AG04449 (cell line): ENCODE measurements at places on chromosomes 3 and 15.

DNA sequence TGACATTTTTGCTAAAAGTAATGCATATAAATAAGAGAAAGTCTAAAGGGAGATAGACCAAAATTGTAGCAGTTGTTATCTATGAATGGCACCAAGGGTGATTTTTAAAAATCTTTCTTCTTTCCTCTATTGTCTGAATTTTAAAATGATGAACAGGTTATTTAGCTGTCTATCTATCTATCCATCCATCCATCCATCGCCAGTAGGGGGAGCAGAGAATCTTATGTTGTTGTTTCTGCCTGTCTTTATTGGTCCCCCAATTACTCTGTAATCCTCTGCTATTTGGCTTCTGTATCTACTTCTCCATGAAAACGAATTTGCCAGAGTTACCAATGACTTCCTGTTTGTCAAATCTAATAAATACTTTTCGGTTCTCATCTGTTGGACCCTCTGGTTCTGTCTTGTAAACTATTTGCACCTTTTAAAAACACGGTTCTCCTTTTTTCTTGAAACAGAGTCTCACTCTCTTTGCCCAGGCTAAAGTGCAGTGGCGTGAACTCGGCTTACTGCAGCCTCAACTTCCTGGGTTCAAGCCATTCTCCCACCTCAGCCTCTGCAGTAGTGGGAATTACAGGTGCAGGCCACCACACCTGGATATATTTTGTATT, 86.0 kb downstream of the ECT2 start:
- peak; percentile 4 for DNase-seq

DNA sequence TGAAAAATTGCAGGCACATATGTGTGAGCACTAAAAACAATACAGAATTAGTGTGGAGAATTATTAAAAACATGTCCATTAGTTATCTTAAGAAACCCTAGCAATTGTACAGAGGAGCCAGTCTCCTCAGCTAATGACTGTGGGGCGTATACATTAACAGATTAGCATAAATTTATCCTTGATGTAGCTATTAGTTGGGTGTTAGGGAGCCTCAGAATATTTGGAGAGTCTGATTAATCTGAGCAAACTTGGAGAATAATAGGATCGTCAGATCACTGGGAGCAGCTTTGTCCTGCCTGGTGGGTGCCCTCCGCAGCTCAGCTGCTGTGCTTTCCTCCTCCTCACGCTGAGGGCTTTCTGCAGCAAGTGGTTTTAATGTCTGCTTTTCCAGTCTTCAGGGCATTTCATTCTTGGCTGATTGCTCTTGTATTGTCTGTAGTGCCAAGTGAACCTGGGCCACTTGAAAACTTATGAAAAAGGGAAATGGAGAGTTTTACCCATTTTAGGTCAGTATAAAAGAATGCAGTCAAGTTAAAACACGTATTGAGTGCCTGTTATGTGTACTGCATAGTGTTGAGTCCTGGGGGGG, 417.4 kb upstream of the SEMA6D start:
- DNase-seq = no peak

DNA sequence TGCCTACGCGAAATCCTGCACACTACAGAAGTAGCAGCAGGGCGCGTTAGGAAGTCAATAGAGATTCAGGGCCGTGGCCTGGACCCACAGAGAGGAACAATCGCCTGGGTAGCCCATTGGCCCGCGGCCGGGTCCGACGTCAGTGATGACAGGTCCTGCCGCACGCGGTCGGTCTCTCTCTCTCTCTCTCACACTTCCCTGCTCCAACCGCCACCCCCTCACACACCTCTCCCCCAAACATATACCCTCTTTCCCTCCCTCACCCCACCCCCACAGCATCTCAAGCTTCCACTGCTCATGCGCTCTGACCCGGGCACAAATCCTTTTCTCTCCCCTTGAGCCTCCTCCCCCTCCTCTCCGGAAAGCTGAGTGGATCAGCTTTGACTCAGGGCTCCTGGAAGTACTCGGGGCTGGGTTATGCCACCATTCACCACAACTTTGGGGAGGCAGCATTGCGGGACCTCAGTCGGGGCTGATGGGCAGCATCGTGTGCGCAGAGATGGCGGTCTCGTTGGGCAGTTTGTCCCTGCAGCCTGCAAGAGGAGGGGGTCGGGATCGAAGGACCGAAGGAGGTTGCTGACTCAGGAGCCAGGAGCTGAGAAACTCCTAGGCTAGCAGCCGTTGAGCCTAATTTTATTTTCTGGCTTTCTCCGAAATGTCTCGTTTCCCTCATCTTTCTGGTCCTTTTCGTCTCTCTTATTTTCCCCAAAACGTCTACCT, 9.0 kb downstream of the ZIC4 start:
- no peak for DNase-seq

DNA sequence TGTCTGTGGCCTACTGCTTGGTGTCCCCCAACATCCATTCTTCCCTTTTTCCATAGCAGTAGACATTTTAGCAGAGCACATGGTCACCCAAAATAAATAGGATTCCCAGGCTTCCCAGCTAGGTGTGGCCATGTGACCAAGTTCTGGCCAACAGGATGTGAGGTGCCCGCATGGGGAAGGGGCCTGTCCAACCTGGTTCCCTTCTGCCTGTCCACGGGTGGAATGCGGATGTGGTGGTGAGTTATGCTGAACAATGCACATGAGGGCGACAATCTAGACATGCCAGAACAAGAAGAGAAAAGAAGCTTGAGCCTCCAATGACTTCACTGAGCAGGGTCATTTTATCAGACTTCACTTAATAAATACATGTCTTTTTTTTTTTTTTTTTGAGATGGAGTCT, 77.6 kb upstream of the DLG1 start:
- no peak for DNase-seq

DNA sequence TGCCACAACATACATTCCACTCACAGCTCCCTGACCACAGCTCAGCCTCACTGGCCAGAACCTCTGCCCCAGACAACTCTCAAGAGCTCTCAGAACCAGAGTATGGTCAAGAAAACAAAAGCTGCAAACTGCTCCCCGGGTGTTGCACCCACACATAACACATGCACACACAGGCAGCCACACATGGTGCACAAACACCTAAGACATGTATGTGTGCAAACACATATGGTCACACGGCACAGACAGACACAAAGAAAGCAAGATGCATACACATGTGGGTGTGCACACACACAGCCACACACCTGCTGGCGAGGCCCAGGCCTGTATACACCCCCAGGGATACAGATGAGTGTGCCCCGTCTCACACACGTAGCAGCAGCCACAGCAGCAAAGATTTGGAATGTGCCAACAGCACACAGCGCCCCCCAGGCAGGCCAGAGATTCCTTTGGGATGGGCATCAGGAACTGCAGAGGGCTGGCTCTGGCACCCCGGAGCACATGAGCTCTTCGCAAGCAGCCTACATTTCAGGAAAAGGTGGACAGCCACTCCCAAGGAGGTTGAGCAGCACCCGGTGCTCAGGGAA, 6.6 kb downstream of the KLF15 start:
- DNase-seq = no peak

GRCh38 chr3:31704591-31705179, 172.0 kb downstream of the STT3B start:
- peak; percentile 28 for DNase-seq

DNA sequence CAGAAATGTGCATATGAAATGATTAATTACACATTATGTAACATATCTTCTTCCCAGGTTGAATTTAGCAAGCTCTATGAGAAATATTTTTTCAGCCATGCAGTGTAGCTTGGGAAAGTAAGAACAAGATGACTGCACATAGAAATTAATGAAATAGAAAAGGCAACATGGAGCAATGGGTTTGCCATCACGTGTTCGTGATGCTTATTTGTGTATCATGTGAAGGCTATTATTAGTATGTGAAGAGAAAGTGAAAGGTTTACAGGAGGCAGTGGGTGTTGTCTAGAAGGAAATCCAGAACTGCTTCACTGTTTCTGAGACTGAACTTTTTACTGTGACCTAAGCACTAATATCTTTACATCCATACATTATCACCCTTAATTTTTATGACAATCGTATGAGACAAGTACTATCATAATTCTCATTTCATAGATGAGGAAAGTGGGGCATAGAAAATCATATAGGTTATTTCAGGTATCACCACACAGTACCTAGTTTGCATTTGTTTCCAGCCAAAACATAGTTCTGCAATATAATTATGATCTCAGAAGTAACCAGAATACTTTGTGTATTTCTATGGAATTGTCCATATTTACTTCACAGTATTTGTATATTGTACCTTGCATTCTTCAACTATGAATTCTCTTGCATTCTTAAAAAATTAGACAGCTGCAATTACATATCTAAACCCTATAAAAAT, 14.9 kb downstream of the SERPINI1 start:
- DNase-seq = no peak

DNA sequence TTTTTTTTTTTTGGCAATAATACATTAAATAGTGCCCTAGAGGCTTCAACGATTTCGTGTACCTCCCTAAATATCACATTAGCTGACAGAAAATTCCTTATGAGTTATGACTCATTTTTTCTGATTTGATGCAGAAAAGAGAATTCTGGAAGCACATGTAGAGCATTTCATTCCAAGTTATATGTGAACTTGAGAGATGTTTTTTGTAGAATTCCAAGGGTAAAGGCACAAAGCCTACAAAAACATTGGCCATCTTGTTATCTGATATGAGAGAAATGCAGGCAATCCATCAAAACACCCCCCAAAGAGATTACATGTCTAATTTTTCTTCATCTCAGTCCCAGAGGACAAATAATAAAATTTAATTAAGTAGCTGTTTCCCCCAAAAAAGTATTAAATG, 6.7 kb upstream of the PFN2 start:
- no peak for DNase-seq

GRCh38 chr15:47384341-47384740, 333.0 kb upstream of the SEMA6D start:
- peak; percentile 61 for DNase-seq

DNA sequence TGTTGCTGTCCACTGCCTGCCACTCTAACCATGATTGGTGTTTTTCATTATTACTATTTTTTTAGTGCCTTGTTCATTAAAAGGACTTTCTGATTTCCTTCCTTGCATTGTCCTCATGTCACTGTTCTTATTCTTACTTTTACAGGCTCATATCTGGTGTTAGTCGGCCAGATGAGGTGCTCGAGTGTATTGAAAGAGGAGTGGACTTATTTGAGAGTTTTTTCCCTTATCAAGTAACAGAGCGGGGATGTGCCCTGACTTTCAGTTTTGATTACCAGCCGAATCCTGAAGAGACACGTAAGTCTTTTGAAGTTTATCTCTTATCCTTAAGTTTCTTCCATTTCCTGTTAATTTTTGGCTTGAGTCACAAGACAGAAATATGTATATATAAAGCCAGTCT, 23.2 kb downstream of the QTRT2 start:
- no peak for DNase-seq

GRCh38 chr3:61357902-61358301, 106.7 kb upstream of the FHIT start:
- no peak for DNase-seq

- no peak for DNase-seq
Measured at GRCh38 chr3:37116998-37117397, 57.4 kb downstream of the LRRFIP2 start.

DNA sequence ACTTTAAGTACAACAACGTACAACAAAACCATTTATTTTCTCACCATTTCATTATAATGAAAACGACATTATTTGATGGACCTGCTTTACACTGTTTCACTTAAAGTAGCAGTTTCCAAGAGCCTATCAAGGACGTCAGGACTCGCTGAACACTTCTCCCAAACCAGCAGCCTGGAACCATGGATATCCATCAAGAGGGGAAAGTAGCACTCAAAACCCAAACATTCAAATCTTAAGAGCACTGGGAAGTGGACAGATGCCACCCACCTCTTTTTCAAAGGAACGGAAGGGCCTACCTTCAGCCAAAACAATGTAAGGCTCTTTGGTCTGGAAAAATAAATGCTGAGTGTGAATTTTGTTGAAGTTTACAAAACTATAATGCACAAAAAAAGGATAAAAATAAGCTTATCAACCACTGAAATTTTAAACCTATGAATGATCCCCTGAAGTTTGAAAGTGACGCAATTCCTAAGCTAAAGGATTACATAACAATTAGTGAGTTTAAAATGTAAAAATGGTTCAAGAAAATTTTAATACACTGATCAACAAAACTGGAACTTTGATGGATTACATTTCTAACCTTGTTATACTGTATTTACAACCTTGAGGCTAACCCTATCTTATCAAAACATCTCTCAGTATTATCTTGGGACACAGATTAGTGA, 4.6 kb downstream of the PIK3R4 start:
- DNase-seq = no peak

- no peak for DNase-seq
Measured at GRCh38 chr15:90082140-90082715, 20.0 kb downstream of the IDH2 start.

- DNase-seq = no peak
Measured at GRCh38 chr15:38145651-38146111, 107.0 kb upstream of the SPRED1 start.

DNA sequence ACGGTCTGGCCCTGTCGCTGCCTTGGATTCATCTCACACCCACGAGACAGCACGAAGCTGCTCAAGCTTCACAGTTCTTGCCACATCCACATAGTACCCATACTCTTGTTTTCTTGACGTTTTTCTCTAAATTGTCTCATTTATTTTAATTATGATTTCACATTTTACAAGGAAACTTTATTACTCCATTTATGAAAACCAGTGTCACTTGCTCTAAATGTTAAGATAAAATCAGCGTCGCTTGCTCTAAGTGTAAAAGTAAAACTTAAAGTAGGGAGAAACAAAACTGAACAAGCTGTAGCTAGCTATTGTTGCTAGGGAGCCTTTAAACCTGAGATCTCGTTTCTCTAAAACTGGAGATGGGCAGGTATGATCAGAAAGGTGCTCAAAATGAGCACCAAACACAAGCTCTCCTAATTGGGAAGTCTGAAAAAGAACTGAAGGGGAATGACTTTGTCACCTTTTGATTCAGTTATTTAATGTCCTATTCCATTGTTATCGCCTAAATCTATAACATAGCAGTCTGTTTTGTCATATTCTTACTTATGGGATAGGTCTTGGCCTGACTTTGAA, 680 bp downstream of the IFT122 start:
- DNase-seq = no peak

GRCh38 chr3:78004571-78004970, 964.7 kb downstream of the ROBO2 start:
- no peak for DNase-seq

DNA sequence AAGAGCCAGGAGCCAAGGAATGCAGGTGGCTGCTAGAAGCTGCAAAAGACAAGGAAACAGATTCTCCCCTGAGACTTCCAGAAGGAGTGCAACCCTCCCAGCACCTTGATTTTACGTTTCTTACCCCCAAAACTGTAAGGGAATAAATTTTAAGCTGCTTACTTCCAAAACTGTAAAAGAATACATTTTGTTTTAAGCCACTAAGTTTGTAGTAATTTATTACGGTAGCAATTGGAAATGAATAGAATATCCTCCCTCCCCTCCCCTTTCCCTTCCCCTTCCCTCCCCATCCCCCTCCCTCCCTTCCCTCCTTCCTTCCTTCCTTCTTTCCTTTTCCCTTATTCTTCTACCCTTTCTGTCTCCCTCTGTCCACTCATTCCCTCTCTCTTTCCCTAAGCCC, 203.7 kb upstream of the CFAP20DC start:
- DNase-seq = no peak
